ENCODE measurements at places on chromosomes 6 and 20. TPM values are rescaled to one million over a fixed set of nuclear protein-coding genes. Genes with fewer than 3 reads are reported as not detected.

DNA sequence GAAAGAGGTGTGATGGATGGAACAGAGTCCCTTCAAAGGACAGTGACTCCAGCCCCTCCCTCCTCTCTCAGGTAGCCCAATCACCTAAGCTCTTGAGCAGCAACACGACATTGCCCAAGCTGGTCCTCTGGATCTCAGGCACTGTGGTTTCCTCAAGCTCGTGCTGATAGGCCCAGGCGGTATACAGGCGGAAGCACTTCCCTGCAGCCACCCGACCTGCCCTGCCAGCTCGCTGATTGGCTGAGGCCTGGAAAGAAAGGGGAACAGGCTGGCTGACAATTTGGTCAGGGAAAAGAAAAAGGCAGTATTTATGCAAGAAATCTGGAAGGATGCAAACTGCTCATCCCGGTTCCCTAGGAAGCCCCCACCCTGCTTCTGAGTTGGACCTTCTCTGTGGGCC is 9.6 kb downstream of the C6orf136 start:
- DNase-seq, result no peak

DNA sequence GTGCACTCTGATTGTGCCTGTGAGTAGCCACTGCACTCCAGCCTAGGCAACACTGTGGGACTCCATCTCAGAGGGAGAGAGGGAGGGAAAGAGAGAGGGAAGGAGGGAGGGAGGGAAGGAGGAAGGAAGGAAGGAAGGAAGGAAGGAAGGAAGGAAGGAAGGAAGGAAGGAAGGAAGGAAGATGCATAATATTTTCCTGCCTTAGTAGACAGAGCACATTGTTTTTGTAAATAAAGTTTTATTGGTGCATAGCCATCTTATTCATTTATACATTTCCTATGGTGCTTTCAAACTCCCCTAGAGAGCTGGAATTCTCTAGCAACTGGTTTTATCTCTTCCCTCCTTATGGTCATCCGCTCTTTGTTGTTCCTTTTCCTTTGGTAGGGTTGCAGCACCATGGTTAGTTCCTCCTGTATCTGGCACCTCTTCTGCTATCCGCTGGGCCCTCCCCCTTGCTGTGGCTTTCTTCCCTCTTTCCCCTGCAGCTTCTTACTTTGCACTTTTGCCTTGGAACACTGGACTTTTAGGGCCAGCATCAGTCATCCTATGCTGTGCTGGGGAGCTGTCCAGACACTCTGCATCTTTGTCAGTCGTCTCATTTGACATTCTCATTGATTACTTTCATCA is 20.2 kb downstream of the GPR6 start:
- no peak for DNase-seq

DNA sequence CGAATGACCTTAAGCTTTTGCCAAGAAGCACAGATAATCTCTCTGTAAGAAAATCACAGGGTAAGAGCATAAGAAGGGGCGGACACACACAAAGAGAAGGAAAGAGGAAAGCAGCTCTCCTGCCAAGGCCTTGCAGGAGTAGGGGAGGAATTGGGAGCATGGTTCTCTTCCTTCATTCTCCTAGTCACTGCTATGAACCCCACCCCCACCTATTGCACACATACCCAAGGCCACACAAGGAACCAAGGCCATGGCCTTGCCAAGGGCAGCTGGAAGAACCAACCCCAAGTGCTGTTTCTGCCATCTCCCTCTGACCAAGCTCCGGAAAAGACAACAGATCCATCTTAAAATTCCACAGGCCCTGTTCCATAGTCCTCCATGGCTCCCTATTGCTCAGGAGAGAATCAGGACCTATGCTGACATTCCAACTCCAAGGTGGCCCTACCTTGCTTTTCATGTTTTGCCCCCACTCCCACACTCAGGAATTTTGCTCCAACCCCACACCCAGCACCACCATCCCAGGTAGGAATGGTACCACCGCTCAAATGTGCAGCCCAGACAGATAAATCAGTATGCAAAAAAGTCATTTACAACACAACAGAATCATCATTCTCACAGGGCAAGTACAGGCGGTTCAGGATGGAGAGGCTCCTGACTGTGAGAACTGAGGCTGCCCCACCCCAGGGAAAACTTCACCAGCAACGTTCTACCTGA is 31.3 kb downstream of the TRAM2 start:
- DNase-seq, result no peak

DNA sequence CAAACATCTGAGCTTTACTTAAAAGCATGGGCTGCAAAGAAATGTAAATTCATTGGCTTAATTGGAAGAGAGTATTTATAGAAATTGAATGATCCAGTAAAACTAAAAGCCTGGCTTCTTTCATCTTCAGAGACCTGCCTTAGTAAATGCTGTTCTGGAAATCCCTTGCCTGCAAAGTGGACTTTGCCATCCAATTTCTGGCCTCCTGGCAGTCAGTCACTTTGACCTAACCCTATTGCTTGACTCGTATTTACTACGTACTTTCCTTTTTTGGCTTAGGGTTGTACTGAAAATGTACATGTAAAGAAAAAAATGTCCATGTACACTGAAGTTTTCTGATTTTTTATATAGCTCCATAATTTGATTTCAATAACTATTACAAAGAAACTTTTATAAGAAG is 47.1 kb downstream of the E2F3 start:
- no peak for DNase-seq

DNA sequence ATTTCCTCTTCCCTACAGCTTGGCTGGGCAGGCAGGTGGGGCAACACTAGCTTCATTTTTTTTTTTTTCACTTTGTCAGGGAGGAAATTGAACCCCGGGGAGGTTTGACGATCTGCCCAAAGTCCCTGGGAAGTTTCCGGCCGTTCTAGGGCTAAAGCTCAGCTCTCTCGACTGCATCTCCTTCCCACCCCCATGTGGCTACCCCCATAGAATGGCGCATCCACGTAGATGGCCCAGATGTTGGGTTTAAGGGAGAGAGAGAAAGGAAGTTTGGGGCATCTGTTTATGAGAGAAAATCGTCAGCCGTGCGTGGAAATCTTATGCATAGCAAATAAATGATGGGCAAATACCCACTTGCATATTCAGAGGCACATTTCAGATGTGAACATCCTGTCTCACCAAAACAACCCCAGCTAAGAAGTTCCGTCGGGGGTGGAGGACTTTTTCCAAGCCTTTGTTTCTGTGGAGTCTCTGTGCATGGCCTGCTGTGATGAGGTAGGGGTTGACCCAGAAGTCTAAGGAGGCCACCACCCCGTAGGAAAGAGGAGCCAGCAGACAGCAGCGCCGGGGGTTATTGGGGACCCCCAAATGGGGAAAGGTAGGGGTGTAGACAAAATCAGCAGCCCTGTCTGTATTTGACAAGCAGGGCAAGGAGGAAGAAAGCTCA is 40.5 kb upstream of the ZNF831 start:
- no peak for DNase-seq

GRCh38 chr6:63675138-63675537 is 39.5 kb downstream of the PHF3 start:
- no peak for DNase-seq

DNA sequence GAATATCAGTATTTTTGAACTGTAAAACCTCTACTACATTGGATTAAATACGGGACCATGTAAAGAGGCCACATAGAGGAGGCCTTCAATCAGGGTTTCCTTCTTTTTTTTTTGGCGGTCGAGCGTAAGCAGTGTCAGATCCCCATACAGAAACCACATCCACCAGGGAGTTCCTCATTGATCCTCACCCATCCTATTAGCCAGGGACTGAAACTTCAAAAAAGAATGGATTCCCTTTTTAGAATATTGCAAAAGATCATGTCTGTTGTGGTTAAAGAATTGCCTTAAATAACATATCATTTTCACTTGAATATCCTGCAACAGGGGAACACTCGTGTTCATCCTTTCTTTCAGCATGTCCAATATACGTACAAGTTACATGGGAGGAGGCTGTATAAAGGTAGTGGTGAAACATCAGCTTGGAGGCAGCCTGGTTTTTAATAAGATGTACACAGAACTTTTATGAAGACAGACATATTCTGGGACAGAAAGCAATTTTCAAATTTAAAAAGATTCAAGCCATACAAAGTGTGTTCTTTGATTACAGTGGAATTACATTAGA is 96.1 kb downstream of the PPP1R14C start:
- DNase-seq, result no peak

DNA sequence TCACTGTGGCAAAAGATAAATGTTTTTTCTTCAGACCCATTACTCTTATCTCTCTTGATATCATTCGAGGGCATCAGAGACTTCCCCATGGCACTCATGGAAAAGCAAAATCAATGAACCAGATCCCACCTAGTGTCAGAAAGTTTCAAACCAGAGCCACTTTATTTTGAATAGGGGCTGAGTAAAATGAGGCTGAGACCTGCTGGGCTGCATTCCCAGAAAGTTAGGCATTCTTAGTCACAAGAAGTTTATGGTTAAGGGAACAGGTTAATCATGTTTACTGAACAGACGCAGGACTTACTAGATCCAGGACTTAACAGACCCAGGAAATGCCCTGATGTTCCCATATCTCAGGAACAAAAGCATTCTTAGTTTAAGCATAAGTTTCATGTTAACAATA is 369.9 kb downstream of the BTBD3 start:
- no peak for DNase-seq

DNA sequence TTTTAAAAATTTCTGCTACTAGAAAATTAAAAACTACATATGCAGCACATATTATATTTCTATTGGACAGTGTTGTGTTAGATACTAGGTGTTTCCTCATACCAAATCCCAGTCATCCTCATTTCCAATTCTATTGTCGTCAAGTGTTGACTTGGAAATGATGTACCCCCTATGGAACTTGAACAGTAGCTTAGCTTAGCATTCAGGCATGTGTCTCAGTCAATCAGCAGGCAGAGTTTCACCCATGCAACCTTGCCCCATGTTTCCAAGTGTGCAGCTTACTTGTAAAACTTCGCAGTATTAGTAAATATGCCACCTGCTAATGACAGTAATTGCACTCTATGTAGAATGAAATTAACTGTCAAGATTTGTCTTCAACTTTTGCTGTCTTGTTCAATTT is 59.5 kb downstream of the SAMD3 start:
- no peak for DNase-seq

- no peak for DNase-seq
Measured at GRCh38 chr20:46844965-46845364, 49.7 kb upstream of the EYA2 start.

LPA gene
- total RNA-seq, result not detected

CST7 gene
- total RNA-seq, result 11.5 TPM

MCCD1 gene
- total RNA-seq, result not detected

All from mesenteric fat pad (tissue), 1 donor.